ENCODE measurements at places on chromosomes 3 and 15.
A peak's percentile ranks its signal among the peaks of the same experiment; 100 is the strongest.

- DNase-seq, result no peak
Measured at GRCh38 chr3:128328546-128329458, 137.9 kb downstream of the DNAJB8 start.

DNA sequence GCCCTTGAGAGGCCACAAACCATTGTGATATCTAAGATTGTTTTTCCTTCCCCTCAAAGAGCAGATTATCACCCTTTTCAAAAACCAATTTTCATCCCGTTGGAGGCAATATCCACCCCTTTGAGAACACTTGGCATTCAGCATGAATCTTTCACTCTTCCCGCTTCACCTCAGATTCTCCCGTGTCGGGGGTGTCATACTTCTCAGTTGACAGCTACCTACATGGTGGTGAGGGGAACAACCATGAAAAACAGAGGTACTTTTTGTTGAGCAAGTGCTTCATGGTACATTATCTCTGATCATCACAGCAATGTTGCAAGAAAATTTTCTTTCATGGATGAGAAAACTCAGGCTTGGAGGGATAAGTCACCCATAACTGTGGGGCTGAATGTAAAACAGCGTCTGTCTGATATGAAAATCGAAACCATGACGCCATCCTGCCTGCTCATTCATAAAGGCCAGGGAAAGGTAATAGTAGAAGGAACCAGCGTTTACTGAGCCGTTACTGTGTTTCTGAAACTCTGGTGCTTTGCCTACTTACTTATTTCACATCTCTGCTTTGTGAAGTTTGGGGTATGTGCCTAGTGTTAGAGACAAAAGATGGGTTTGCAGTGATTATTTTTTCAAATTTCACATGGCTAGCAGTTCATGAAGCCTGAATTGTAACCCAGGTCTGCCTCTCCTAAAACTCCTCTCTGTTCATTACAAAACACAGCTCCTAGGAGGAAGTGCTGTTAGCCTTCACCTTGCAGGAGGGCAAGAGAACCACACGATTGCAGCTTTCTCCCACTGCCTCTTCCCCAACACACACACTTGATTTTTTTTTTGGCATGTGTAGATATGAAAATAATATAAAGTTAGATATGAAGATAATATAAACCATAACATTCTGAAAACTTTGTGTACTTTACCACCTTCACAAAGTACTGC is 35.4 kb downstream of the SV2B start:
- peak; percentile 33 for DNase-seq

DNA sequence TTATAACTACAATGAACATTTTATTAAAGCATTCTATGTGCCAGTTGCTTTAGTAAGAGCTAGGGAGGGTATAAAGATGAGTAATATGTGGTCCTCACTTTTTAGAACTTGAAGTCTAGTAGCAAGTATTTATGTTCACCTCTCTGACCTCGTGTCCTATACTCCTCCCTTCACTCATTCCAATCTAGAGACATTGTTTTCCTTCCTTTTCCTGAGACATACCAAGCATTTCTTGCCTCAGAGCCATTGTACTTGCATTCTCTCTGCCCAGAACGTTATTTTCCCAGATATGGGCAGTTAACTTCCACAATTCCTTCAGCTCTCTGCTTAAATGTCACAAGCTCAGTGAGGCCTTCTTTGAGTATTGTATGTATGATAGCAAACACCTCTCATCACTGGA is 408.6 kb downstream of the PDCD6IP start:
- no peak for DNase-seq

DNA sequence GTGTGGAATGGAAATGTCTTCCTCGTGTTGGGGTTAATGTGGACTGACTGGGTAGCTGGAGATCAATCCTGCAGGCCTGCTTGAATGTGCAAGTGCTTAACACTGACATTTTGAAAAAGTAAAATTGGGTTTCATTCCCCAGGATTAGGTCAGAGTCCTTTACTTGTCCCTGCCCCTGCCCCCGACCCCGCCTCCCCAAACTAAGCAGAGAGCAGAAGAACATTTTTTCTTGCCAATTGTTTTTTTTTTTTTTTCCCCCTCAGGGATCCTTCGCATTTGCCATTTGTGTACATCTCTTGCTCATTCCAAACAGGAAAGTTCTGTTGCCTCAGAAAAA is 147.0 kb upstream of the NR2F2 start:
- no peak for DNase-seq

GRCh38 chr15:90610190-90610589 is 80.5 kb downstream of the CRTC3 start:
- DNase-seq, result no peak

DNA sequence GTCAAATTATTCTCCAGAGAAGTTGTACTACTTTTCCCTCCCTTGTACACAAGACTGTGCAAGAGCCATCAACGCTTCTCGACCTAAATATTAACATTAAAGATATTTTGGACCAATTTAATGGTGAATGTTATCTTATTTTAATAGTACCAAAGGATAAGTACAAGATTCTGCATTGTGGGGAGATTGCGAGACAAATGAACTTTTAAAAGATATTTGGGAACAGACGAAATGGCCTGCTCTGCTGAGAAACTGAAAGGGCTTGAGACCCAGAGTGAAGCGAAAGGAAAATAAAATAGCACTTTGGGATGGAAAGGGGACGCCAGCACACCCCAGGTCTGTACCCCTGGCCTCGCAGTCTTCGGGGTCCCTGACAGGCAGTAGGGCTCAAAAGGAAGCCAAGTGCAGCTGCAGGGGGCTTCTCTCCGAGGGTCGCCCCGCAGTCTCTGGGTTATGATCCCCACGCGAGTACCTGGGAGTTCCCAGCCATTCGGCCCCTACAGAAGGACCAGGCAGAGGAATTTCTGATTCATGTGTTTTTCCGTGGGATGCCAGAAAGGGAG is 97.6 kb upstream of the VGLL3 start:
- DNase-seq, result no peak

All from SHP77 treated with DMSO at 0.1 percent for 48 hours (cell line).